ENCODE measurements at places on chromosomes 11 and 22. TPM values are rescaled to one million over a fixed set of nuclear protein-coding genes. Genes with fewer than 3 reads are reported as not detected.

GRCh38 chr11:95925011-95925410, 1.1 kb upstream of the MTMR2 start:
- no peak for DNase-seq

Gene RBFOX2
- total RNA-seq = 117 TPM

- no peak for DNase-seq
Measured at GRCh38 chr11:67501854-67502253, 3.3 kb downstream of the PITPNM1 start.

DNA sequence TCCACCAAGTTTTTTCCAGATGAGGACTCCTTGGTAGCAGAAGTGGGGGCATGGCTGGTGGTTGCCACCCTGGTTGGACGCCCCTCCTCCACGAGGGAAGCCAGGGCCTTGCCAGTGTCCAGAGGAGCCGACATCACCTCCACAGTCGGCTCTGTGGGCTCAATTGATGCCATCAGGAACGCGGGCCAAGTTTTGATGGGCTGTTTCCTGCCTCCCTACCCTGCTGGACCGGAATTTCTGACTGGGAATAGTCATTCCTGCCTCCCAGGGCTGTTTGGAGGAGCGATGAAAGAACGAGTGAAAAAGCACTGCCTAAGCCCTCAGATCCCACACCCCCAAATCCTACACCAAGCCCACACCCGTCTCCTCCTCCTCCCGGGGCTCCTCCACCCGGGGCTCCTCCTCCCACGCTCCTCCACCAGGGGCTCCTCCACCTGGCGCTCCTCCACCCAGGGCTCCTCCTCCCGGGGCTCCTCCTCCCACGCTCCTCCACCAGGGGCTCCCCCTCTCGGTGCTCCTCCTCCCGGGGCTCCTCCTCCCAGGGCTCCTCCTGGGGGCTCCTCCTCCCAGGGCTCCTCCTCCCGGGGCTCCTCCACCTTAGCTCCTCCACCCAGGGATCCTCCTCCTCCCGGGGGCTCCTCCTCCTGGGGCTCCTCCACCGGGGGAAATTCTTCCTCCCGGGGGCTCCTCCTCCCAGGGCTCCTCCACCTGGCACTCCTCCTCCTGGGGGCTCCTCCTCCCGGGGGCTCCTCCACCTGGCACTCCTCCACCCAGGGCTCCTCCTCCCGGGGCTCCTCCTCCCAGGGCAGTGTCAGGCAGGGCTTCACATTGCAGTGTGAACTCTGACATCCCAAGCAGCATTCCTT, 10.0 kb upstream of the PRR5 start:
- DNase-seq = no peak

Gene MCHR1
- 0.41 TPM for total RNA-seq

DNA sequence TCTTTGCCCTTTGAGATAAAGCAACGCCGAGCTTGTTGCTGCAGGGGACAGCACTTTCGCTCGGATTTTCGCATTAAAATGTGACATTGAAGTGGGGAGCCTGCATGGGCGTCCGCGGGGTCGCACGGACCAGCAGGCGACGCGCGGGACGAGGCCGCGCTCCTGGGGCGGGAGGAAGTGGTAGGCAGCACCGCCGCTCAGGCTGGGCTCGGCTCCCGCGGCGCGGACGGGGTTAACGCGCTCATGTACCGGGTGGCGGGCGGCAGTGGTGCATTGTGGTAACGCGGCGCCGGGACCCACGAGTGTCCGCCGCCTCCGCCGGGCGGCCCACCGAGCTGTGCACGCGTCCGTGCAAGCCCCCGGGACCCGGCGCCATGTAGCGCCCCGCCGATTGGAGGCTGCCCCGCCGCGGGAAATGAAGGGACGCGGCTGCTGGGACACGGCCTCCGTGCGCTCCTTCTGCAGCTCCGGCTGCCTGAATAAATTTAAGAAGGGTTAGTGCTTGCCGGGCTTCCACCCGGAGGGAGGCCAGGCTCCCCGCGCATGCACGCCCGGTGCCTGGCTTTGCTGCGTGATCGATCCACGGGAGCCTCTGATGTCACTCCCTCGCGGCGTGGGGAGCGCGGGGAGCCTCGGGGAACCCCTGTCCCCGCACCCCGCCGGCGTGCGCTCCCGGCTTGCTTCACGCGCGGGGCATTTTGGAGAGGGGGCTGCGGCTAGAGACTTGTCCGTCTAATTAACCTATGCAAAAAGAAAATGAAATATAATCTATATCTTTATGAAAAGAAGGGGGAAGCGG, 127.7 kb downstream of the OSBP2 start:
- DNase-seq = no peak

GRCh38 chr11:110818032-110818687, 105.9 kb upstream of the ARHGAP20 start:
- DNase-seq = no peak

Gene GPHA2
- not detected for total RNA-seq

DNA sequence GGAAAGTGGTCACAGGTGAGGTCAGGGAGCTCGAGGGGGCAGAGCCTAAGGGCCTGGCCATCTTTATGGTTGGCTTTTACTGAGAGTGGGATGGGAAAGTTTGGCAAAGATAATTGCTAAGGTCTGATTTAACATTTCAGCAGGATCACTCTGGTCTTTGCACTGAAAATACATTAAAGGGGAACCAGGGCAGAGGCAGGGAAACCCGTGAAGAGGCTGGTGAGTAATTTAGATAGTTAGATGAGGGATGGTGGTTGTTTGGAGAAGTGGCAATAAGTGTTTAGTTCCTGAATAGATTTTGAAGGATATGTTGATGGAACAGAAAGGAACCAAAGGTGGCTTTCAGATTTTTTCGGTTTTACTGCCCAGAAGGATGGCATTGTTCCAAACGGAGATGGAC, 50.8 kb downstream of the SCN3B start:
- DNase-seq = no peak

Gene PATE4
- not detected for total RNA-seq

- no peak for DNase-seq
Measured at GRCh38 chr11:65593518-65594414, 1.8 kb downstream of the KCNK7 start.

DNA sequence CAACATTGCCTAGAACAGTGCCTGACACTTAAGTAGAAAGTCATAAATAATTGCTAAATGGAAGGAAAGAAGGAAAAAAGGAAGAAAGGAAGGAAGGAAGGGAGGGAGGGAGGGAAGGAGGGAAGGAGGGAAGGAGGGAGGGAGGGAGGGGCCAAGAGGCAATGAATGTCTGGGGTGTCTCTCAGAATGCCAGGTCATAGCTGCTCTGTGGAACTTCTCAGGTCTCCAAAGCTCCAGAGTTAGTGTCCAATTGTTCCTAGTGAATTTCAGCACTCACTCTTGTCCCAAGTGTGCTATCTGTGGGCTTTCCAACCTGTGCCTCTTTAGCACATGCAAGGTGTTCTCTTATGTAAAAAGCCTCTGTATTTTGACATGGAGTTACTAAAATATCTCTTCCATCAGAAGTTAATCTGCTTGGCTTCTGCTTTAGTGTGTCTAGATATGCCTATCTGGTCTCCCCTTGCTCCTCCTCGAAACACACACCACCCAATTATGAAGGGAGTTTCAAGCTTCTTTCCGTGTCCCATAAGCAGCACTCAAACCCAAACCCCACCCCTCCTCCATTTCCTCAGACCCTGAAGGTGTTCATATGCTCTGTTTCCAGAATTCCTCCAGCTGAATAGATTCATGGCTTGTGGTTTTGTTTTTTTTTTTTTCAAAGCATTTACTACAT, 56.5 kb downstream of the FAM76B start:
- no peak for DNase-seq

- no peak for DNase-seq
Measured at GRCh38 chr11:86818462-86819192, 18.3 kb downstream of the PRSS23 start.

GRCh38 chr11:56841210-56841810, 92.8 kb upstream of the OR9G4 start:
- no peak for DNase-seq

- DNase-seq = no peak
Measured at GRCh38 chr11:95734009-95734572, 55.5 kb downstream of the FAM76B start.

GRCh38 chr22:49014227-49015201, 813.2 kb downstream of the BRD1 start:
- no peak for DNase-seq

GRCh38 chr11:110279881-110280280, 16.5 kb downstream of the RDX start:
- no peak for DNase-seq

Gene BIRC3
- total RNA-seq = 15.3 TPM

DNA sequence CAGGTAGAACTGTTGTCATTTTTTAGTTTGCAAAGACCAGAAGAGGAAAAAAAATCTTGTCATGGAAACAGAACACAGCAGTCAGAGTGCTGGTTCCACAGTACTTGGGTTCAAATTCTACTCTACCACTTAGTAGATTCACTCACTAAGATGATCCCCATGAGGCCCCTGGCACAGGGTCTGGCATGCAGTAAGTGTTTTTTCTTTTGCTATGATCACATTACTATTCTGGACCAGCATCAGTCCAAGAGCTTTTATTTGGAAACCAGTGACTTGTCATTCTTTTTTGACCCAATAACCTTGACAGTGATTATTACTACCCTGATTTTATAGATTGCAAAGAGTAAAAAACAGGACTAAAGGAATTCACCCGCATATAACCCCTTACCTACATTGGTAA, 4.1 kb downstream of the EEF1G start:
- no peak for DNase-seq

- DNase-seq = no peak
Measured at GRCh38 chr11:119167933-119168332, 592 bp upstream of the NLRX1 start.

- DNase-seq = no peak
Measured at GRCh38 chr11:32420937-32421901, 14.1 kb downstream of the WT1 start.

DNA sequence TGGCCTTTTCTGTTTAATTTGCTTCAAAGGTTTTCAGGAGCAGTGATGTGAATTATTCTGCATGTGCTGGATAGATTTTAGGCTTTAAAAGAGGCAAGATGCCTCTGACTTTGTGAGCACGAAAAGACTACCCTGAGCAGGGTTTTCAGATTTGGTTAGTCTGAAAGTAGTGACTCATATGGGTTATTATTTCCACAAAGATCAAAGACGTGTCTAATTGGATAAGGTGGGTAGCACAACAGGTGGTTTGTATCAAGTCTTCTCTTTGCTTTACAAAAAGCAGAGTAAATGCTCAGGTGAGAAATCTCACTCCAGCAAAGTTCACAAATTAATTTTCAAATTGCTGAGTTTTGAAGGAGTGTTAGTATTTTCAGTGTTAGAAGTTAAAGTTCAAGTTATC, 37.6 kb upstream of the DBX1 start:
- no peak for DNase-seq

DNA sequence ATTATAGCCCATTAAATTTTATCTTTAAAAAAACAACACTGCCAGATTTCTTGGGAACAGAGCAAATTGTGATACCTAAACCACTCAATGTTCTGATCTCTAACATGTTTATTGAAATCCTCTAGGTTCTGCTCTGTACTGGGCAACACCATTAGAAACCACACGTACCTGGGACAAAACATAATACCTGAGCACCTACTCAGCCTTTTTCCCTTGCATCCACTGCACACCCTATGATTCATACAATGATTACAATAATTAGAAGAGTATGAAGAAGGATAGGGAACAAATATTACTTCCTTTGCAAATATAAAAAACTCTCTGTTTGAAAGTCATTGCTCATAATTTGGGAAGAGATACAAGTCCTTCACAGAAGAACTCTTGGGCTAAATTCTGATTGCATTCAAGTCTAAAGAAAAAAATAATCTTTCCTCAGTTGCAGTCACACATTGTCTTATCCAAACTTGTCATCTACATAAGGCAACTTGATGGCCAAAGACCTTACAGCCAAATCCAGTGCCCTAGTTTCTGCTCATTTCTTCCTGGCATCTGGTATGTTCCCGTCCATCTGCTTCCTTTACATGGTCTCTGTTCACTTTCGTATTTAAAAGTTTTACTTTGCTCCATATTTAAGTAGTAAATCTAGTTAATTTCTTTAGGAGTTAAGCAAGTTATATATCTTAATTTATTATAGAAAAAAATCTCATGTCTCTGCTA, 407.4 kb downstream of the LRRC4C start:
- no peak for DNase-seq

Gene OR5L1
- total RNA-seq = not detected

GRCh38 chr11:126157326-126158030, 54.0 kb downstream of the RPUSD4 start:
- DNase-seq = no peak

DNA sequence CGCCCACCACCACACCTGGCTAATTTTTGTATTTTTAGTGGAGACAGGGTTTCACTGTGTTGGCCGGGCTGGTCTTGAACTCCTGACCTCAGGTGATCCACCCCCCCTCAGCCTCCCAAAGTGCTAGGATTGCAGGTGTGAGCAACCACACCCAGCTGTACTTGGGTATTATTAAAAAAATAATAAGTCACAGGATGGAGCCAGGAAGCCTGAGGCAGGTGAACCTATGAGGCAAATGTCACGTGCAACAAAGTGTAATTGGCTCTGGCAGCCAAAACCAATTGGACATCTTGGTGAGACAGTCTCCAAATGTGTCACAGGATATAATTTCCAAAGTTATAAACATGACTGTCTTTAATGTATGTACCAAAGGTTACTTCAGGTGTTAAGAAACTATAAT, 24.0 kb upstream of the MALAT1 start:
- no peak for DNase-seq

- DNase-seq = no peak
Measured at GRCh38 chr11:28636566-28636965, 528.4 kb downstream of the METTL15 start.

Gene DBX1
- not detected for total RNA-seq

DNA sequence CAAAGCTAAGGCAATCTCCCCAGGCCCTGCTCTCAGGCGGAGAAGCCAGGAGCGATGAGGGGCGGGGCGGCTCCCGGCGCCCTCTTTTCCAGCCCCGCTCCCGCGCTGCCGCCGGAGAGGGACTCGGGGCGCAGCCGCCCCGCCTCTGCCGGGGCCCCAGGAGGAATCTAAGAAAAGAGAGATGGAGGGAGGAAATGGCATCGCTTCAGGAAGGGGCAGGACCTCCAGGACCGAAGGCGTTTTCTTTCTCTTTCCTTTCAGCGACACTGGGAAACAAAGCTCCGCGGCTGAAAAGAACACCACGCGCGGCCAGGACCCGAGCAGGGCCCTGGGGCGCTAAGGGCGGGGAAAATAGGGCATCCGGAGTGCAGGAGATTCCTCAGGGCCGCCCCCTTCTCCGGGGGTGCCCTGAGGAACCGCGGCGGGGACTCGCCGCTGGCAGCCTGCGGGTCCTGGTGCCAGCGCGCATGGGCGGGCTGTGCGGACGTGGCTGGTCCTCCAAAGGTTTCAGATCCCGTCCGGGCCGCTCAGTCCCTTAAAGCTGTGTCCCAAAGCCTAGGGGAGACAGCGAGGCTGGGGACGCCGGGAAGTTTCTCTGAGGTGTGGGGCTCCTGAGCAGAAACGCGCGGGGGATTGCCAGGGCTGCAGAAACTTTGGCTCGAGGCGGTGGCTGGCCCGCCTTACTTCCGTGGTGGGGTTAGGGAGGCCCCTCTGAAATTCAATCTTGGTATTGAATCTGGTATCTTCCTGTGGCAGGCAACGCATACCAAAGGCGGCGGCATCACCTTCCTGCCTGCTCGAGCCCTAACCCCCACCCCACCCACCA, 2.8 kb upstream of the BSX start:
- no peak for DNase-seq

GRCh38 chr11:45146072-45147016, at the start of gene PRDM11:
TSS of gene PRDM11 (plus strand) at chr11:45146639. CDS start at chr11:45181767, 35,128 bp downstream.
- DNase-seq = no peak

Gene KDELR3
- 52.9 TPM for total RNA-seq
